Astrocyte (in vitro differentiated cells and primary cell): ENCODE measurements at places on chromosomes 2 and 18. TPM values are rescaled to one million over a fixed set of nuclear protein-coding genes. Genes with fewer than 3 reads are reported as not detected.

DNA sequence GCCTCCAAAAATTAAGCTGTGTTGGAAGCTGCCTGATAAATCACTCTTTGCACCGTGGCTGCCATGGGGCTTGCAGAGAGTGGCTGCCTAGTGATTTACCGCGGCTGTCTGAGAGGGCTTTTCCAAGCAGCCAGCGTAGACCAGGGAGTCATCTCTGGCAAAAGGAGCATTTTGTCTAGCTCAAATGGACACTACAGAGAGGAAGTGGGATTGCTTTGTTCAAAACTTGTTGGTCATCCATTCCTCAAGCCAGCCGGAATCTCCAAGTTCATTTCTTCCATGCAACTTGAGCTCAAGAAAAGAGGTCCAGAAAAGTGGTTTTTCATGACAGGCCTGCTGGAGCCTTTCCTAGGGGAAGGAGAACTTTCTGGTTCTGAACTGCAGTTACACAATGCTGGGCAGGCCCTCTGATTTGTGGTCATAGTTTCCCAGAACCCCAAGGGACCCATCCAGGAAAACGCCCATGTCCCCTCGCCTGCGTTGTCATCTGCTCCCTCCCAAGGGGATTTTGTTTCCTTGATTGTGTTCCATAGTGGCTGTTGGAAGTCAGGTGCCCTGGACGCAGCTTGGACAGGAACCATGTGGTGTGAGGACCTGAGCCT lies 108.1 kb downstream of the TRIB2 start:
- no peaks in the 10 kb centered on the region for H3K27me3 ChIP-seq
- peaks cover 5% of the 10 kb centered on the region for H3K4me1 ChIP-seq
- DNase-seq = peak; percentile 58
- no peaks in the 10 kb centered on the region for H3K36me3 ChIP-seq
- H3K27ac ChIP-seq = no peak overlapping the region

DNA sequence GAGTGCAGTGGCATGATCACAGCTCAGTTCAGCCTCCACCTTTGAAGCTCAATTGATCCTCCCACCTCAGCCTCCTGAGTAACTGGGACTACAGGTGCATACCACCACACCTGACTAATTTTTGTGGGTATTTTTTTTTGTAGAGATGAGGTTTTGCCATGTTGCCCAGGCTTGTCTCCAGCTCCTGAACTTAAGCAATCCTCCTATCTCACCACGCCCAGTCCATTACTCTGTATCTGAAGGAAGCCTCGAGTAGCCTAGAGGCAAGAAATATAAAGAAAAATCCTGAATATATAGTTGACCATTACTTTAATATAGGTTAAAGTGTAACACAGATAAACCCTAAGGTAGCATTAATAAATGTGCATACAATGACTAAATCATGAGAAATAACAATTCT lies 686.8 kb upstream of the PIK3C3 start:
- H3K4me1 ChIP-seq = no peaks in the 10 kb centered on the region
- H3K27ac ChIP-seq = no peak overlapping the region
- no peaks in the 10 kb centered on the region for H3K27me3 ChIP-seq
- H3K4me3 ChIP-seq = no peak overlapping the region
- DNase-seq = no peak

GRCh38 chr18:26653943-26654615 lies 105.7 kb upstream of the KCTD1 start:
- no peaks in the 10 kb centered on the region for H3K36me3 ChIP-seq
- H3K4me3 ChIP-seq = no peak overlapping the region
- H3K27me3 ChIP-seq = peaks cover 30% of the 10 kb centered on the region
- no peak for DNase-seq
- H3K4me1 ChIP-seq = peaks cover 12% of the 10 kb centered on the region

- no peaks in the 10 kb centered on the region for H3K4me1 ChIP-seq
- H3K36me3 ChIP-seq = no peaks in the 10 kb centered on the region
- DNase-seq = no peak
- H3K27ac ChIP-seq = no peak overlapping the region
- no peak overlapping the region for H3K4me3 ChIP-seq
- no peaks in the 10 kb centered on the region for H3K27me3 ChIP-seq
These were observed 5.4 kb downstream of the CCDC141 start for GRCh38 chr2:179044500-179044899.

DNA sequence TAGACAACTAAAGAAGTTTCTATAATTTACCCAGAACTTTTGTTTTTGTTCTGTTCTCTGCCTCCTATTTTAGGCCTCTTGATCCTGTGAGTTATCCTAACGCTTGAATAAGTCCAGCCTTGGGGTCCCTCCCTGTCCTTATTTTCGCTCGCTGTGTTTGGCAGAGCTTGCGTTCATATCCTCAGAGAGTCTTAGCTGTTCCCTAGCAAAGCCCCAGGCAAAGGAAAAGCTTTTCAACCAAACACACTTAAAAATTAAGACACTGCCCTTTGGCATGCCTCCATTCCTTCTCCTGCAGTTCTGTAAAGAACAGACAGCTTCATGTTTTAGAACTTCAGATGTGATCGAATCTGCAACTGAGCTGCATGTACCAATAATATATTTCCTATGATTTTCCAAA lies 517.2 kb downstream of the SUCLG1 start:
- no peaks in the 10 kb centered on the region for H3K27me3 ChIP-seq
- H3K36me3 ChIP-seq = no peaks in the 10 kb centered on the region

DNA sequence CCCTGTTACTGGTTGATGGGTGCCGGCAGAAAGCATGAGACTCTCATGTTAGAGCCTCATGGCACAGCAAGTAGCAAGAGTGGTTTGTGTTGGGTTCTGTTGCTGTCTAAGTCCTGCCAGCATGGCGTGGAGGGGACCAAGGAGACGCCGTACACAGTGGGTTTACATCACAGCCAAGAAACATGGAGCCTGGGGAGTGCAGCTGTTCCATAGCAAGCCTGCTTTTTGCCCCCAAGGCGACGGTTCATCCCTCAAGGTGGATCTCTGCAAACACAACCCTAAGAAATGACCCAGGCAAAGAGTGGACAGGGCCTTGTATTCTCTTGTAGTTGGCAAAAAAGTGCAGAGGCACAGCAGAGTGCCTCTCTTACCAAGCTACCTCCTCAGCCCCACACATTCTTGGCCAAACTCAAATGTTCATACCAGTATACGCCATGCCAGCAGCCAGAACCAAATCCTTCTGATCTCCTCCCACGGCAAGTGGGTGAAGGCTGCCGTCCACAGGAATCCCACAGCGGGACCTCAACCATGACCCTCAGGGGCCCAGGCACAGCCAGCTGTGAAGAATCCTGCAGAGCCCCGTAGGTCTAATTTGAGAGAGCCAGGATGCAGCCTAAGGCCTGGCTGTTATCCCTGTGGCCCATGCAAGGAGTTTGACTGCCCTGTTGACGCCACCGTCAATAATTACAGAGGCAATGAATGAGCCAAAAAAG lies 19.0 kb downstream of the SNED1 start:
- no peaks in the 10 kb centered on the region for H3K36me3 ChIP-seq
- H3K27ac ChIP-seq = no peak overlapping the region
- no peak overlapping the region for H3K4me3 ChIP-seq
- no peak for DNase-seq

- peaks cover 62% of the 10 kb centered on the region for H3K4me1 ChIP-seq
- no peaks in the 10 kb centered on the region for H3K36me3 ChIP-seq
- DNase-seq = peak; percentile 80
These were observed 67.7 kb downstream of the MCFD2 start for GRCh38 chr2:46847726-46848412.

DNA sequence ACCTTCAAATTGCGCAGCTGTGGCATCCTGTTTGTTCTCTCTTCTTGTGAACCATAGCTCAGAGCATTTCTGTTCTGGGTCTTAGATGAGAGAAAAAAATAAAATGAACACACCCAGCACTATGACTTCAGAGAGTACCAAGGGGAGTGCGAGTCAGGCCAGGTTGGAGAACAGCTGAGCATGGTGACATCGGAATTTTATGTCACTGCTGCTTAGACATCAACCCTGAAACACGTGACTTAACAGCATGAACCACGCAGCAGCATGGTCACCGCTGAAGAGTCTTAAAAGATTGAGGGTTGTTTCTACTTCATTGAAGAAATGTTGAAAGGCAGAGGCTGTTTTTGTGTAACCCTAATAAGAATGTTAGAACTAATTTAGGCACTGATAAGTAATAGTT lies 288.8 kb upstream of the SOX11 start:
- DNase-seq = no peak
- no peaks in the 10 kb centered on the region for H3K4me1 ChIP-seq
- no peak overlapping the region for H3K27ac ChIP-seq

The TMEM178A gene
- 28.7 and 41.6 TPM in 2 replicates for total RNA-seq

The SERPINB11 gene
- total RNA-seq = not detected in 2 replicates

The STEAP3 gene
- 38.8 and 43.1 TPM in 2 replicates for total RNA-seq

The REG1B gene
- not detected in 2 replicates for total RNA-seq

The INHBB gene
- total RNA-seq = 7.1 and 19.8 TPM in 2 replicates

The GALNT5 gene
- 2.2 and 3.1 TPM in 2 replicates for total RNA-seq
